ENCODE measurements at places on chromosomes 1 and 21.

GRCh38 chr1:222761083-222761482, 24.1 kb downstream of the FAM177B start:
- DNase-seq = no peak

DNA sequence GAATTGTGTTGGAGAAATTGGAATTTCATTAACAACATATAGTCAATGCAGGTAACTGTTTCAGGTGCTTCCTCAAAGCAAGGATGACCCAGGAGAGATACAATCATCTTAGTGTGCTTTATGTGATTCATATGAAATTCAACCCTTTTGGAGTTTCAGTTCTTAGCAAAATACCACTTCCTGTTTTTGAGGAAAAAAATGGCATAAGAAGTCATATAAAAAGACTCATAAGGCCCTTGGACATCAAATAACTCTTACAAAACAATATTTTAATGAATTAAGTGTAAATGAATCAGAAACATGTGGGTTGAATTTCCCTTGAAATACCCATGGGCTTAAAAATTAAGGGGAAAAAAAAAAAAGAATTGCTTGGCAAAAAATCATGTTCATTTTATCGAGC, 926.6 kb downstream of the LTN1 start:
- no peak for DNase-seq

GRCh38 chr1:51316113-51316845, 14.1 kb downstream of the TTC39A start:
- no peak for DNase-seq

- no peak for DNase-seq
Observed at GRCh38 chr1:37258068-37258467, 216.3 kb upstream of the ZC3H12A start.

DNA sequence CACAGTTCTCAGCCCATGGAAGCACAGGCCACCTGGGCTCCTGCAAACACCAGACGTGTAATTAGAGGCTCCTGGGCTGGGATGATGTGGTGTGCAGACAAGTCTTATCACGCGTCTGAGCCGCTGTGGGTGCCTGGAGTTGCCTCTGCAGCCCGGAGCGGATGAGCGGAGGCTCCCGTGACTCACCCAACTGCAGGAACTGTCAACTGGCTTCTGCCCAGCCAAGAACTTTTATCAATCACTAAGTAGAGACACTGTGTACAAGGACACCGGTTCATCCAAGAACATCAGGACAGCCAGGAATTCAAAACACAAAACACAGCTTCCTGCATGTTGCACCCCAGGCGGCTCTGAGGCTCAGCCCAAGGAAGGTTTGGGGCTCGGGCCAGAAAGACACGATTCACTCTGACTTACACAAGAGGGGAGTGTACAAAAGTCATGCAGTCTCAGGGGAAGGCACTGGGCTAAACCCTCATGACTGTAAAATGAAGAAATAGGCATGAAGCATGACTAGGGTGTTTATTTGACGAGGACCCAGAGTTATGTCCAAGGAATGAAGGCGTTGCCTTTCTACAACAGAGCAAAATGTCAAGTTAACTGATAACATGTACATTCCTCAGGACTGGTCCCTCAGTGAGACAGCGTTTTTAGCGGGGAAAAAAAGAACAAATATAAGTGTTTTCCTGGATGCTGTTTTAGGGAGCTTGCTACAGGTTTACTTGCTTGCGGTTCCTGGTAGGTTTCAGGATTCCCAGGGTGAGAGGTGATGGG, 21.1 kb downstream of the ERRFI1 start:
- DNase-seq = no peak

- no peak for DNase-seq
Observed at GRCh38 chr1:58741678-58742553, 41.9 kb downstream of the JUN start.

GRCh38 chr1:3796215-3797061, at the start of gene LRRC47:
Gene LRRC47, minus strand, starts transcription at chr1:3796498. Its CDS starts 22 bp downstream, at chr1:3796476.
- peak; percentile 84 for DNase-seq

- DNase-seq = no peak
Observed at GRCh38 chr1:221487781-221488524, 253.9 kb downstream of the DUSP10 start.

- no peak for DNase-seq
Observed at GRCh38 chr21:41769111-41769510, 2.3 kb upstream of the RIPK4 start.

DNA sequence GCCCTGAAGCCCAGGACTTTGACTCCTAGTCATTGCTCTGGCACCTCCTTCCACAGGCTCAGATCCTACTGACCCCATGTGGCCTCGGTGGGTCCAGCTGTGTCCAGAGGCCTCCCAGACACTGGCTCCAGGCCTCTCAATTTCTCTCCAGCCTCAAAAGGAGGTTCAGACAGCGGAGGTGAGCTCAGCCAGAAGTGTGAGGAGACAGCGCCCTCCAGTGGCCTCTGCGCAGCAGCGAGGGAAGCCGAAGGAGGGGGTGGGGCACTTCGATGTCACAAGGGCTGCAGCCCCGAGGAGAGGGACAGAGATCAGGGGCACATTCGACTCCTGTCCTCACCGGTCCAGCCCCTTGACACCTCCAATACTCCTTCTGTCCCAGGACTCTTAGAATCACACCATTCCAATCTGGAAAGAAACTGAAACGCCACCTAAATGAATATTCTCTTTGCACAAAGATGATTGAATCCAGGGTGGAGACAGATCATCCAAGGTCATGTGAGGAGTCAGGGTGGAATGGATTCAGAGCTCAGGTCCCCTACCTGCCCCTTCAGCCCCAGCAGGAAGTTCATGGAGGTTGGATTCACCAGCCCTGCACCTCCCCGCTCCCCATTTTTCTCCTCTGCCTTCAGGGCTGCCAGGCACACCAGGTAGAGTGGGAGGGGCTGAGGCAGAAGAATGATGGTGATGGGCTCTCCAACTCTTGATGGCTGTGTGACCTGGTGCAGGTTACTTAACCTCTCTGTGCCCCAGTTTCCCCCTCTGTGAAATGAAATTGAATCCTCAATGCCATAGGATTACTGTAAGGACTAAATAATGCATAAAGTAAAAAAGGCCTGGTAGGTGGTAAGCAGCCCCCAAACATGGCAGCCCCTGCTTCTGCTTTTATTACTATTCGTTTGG, 34.8 kb upstream of the ZBTB40 start:
- DNase-seq = peak; percentile 76

DNA sequence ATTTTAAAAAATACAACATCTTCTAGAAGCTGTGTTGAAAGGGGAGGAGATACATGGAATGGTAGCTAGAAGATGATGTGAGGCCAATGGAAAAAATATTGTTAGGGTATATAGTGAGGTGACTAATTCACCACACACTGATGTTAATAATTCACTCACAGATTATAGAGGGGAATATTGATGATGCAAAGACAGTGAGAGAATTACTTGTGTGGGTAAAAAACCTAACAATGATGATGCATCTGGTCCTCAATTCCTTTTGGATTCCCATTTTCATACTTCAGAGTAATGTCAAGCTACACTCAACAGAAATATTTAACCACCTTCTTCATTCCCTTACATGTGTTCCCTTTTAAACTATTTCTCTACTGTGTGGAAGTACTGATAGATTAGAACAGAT, 169.5 kb upstream of the DPYD start:
- DNase-seq = no peak

DNA sequence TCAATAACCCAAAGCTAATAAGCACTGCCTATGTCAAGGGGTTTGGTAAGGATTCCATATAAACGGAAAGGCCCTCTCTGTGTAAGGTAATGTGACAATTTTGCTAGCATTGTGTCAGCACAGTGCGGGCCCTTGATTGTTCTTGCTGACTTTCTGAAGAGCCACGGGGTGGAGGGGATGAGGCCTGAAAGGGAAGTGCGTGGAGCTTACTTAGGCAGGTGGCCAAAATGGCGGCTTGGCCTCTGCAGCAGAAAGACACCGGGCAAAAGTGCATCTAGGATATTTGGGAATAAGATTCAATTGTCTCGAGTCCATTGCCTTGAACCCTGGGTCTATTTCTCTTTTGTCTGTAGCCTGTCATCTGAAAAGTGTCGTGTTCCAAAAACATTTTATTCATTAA, 114.3 kb downstream of the TGFB2 start:
- no peak for DNase-seq

- DNase-seq = no peak
Observed at GRCh38 chr1:245283001-245283400, 128.2 kb downstream of the KIF26B start.

DNA sequence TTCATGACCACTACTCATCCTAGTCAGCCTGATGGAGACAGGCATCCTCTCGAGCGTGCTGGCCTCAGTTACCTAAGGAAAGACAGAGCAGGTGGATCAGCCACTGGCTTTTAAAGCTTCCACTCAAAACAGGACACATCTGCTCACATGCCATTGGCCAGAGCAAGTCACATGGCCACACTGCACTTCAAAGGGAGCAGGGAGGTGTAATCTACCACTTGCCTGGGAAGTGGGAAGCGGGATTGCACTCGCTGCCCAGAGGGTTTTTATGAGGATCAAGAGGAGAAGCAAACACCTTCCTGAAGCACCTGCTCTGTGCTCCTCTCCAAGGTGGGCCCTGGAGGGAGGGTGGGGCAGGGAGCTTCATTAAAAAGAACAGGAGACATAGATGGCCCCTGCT, 108.0 kb downstream of the TAS1R2 start:
- DNase-seq = no peak

DNA sequence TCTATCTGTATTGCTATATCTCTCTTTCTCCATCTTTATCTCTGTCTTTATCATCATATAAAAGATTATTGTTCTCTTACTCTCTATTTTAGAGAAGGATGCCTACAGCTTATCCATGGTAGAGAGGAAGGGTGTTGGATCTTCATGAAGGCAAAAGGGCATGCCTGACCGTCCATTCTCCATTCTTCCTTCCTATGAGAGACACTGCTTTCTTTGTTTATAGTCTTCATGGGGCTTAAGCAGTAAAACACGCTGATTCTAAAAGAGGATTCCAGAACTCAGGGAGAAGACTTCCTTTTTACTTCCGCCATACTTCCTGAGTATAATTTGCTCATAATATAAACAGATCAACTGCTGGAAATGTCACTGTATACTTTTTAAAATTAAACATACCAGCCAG, 44.0 kb downstream of the PDE4B start:
- no peak for DNase-seq

GRCh38 chr1:6627031-6627430, 2.4 kb downstream of the THAP3 start:
- no peak for DNase-seq

DNA sequence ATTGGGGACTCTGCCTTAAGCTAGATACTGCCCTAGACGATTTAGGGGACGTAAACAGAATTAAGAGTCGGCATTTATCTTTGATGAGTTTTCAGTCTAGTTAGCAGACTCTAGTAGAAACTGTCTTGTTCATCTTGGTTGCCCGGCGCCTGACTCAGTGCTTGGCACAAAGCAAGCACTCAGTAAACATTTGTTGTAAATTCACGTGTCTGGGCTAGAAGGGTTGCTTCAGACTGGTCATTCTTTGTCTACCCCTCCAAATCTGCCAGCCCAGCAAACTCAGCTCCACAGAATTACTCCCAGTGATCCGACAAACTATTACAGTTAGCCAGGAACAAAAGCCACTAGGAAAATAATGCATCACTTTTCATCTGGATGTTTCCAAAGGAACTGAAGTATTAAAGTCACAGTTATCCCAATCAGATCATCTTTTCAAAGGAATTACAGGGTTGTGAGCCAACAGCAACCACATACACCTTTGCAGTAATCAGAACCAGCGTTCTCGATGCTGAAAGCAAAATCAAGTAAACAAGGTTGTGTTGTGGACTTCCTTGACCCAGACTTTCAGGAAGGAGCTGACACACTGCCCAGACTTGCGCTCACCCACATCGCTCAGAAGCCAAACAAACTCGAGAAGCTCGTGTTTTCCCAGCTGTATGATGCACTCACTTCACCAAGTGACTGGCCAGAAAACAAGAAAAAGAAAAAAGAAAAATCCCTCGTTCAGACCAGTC, 66.5 kb upstream of the GADD45A start:
- no peak for DNase-seq

DNA sequence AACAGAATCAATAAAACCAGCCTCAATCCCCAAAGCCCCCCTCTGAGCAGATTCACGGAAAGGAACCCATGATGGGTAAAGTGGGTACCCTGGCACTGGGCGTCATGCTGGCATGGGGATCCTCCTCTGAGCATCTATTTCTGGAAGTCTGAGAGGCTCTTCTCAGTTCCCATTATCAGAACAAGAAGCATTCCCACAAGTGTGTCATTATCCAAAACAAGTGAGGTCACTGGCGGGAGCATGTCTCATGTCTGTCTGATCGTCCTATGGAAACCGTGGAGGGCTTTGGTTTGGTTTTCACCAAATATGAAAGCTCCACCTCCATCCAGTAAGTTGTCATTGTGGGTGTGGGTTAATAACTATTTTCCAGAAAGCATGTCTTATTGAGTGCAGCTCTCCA, 70.7 kb downstream of the PGM1 start:
- DNase-seq = no peak

DNA sequence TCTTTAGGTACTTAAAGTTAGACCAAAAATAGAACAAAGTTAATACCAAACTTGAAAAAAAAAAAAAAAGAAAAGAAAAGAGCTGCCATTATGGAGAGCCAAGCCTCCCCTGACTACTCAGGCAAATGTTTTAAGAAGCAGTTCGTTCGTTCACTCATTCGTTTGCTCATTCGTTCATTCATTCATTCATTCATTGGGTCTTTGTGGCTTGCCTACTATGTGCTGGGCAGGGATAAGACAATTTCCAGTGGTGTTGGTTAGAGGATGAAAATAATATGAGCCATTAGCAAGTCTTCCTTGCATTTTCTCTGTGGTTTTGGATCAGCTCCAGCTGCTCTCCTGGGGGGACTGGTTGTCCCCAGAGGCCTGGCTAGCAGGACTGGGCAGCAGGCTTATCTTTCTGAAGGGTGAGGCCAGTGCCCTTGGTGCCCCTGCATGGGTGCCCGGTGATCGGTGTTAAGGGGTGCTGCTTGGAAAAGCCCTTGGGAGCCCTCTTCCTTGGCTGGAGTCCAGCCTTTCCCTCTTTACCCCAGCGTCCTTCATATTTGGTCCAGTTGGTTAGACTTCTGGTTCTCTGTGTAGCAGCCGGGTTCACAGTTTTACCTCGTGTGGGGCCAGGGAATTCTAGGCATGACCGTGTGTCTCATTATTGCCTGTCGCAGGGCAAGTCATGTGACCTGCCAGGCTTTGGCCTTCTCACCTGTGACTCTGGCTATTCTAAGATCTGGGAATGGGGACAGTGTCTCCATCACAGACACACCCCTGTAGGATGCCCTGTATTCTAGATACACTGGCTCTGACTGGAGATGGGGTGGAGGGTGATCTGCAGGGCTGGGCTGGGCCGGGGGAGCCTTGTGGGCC, 32.8 kb downstream of the LHX4 start:
- no peak for DNase-seq

DNA sequence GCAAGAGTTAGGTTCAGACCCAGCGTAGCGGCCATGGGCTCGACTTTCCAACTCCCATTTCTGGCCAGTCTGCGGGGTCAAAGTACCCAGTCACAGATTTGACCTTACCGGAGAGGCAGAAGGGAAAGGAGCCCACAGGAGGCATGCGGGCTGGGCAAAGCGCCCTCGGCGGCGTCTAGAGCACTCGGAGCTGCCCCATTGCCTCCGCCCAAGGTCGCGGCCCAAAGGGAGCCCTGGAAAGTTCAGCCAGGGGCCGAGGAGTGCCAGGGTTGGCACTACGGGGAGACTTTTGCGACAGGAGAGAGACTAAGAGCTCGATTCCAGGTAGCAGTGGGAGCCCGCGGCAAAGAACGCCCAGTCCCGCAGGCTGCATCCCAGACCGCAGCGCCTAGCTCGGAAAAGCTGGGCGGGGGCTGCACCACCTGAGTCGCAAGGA, 896 bp downstream of the KANK4 start:
- no peak for DNase-seq

- no peak for DNase-seq
Observed at GRCh38 chr21:36188937-36189336, 32.3 kb downstream of the DOP1B start.

GRCh38 chr1:99083338-99083737, 78.7 kb upstream of the PLPPR5 start:
- no peak for DNase-seq

- DNase-seq = no peak
Observed at GRCh38 chr1:202210385-202210784, 16.8 kb downstream of the LGR6 start.

Measured in right renal pelvis (tissue), 4 donors.